ENCODE measurements at places on chromosomes 6 and 20.

GRCh38 chr20:37915800-37916570 lies 13.1 kb downstream of the VSTM2L start:
- no peaks in the 10 kb centered on the region for H3K36me3 ChIP-seq
- peaks cover 7% of the 10 kb centered on the region for H3K4me1 ChIP-seq

DNA sequence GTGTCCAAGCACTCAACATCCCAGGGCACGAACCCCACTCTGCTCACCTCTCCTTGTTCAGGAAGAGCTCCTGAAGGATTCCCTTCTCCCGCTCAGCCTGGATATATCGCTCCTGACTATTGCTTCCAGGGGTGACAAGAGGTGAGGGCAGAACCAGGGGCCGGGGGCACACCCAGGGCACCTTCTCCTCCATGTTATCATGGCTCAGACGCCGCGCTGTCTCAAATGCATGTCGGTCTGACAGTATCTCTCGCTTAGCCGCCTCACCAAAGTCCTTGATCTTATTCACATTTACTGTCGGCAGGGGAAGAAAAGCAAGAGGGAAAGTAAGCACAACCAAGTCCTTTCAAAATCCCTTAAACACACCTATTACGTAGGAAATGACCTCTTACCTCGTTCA lies 13.1 kb downstream of the PPP1R10 start:
- H3K27me3 ChIP-seq: no peaks in the 10 kb centered on the region
- DNase-seq: no peak
- H3K4me1 ChIP-seq: peaks cover 5% of the 10 kb centered on the region
- no peak overlapping the region for H3K27ac ChIP-seq

DNA sequence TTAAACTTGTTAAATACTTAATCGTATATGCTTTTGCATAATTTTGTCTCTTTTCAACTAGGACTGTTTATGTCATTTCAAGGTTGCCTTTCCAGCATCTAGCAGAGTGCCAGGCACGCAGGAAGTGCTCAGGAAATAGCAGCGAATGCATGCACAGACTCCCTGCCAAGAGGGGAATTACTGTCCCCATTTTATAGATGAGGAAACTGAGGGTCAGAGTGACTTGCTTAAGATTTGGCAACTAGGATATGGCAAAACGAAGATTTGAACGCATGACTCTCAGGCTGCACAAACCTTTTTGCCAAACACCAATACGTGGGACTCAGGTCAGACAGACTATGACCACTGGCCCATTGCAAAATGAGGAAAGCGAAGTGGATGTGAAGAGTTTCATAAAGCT lies 22.5 kb downstream of the EYA2 start:
- H3K36me3 ChIP-seq: no peaks in the 10 kb centered on the region
- no peak overlapping the region for H3K27ac ChIP-seq
- peaks cover 20% of the 10 kb centered on the region for H3K27me3 ChIP-seq

GRCh38 chr20:56350842-56351241 lies 7.9 kb upstream of the FAM210B start:
- H3K4me3 ChIP-seq: no peak overlapping the region
- peak; percentile 48 for DNase-seq
- H3K27me3 ChIP-seq: peaks cover 2% of the 10 kb centered on the region
- no peaks in the 10 kb centered on the region for H3K36me3 ChIP-seq
- no peak overlapping the region for H3K27ac ChIP-seq

DNA sequence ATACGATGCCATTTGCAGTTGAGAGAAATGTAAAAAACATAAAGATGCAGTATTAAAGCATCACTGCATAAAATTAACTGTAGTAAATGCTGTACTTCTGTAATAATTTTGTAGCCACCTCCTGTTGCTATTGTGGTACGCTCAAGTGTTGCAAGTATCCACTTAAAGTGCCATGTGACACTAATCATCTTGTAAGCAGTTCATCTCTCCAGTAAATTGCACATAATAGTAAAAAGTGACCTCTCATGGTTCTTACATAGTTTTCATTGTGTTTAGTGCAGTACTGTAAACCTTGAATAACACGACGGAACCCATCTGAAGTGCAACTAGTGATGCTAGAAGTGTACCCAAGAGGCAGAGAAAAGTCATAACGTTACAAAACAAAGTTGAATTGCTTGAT lies 190.1 kb upstream of the VGLL2 start:
- no peaks in the 10 kb centered on the region for H3K27me3 ChIP-seq
- DNase-seq: no peak
- H3K36me3 ChIP-seq: no peaks in the 10 kb centered on the region
- H3K4me3 ChIP-seq: no peak overlapping the region
- H3K4me1 ChIP-seq: no peaks in the 10 kb centered on the region

DNA sequence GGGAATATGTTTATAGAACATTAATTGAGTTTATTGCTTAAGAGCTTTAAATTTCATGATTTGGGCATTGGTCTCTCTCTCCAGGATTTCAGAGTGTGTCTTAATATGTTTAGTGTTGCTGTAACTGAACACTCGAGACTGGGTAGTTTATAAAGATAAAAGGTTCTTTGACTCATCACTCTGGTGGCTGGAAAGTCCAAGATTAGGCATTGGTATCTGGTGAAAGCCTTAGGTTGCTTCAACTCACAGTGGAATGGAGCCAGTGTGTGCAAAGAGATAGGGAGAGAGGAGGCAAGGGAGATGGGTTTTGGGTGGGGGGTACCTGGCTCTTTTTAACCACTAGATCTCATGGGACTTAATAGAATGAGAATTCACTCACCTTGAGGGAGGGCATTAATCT lies 35.6 kb upstream of the DTNBP1 start:
- H3K27me3 ChIP-seq: peaks cover 12% of the 10 kb centered on the region
- H3K27ac ChIP-seq: no peak overlapping the region
- DNase-seq: no peak
- no peak overlapping the region for H3K4me3 ChIP-seq
- H3K4me1 ChIP-seq: no peaks in the 10 kb centered on the region
- no peaks in the 10 kb centered on the region for H3K36me3 ChIP-seq

DNA sequence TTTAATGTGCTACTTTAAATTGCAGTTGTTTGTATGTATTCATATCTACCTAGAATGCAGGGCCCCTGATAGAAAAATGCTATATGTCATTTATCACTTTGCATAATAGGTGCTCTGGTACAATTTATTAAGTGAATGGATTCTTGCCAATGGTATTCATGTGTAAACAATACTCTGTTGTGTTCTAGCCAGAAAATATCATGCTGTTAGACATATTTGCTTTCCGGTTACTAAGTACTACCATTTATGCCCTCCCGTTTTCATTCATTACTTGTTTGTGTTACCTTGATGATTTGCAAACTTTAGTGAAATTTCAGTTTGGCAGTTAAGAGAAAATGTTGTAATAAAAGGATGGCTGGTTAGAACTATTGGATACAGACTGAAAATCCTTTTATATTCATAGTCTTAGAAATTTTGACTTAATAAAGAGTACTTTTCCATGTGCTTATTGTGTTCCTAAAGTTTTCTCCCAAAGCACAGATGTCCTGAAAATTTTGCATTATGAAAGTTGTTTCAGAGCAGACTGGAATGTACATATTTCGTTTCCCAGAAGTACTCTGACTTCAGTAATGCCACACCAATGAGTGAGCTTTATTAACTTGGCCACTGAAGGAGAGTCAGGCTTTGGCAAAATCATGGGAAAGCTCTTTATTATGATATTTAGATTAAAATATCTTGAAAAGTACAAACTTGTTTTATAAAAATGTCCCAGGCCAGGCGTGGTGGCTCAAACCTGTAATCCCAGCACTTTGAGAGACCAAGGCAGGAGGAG lies 31.5 kb downstream of the RPF2 start:
- peaks cover 20% of the 10 kb centered on the region for H3K36me3 ChIP-seq
- no peak for DNase-seq
- no peak overlapping the region for H3K27ac ChIP-seq
- peaks cover 7% of the 10 kb centered on the region for H3K4me1 ChIP-seq
- H3K4me3 ChIP-seq: no peak overlapping the region

GRCh38 chr20:5770231-5770986 lies 20.2 kb downstream of the SHLD1 start:
- no peak overlapping the region for H3K4me3 ChIP-seq
- H3K27ac ChIP-seq: no peak overlapping the region
- no peaks in the 10 kb centered on the region for H3K4me1 ChIP-seq
- H3K27me3 ChIP-seq: no peaks in the 10 kb centered on the region
- no peak for DNase-seq
